Fibroblast of lung (primary cell): ENCODE measurements at places on chromosomes 3 and 15. TPM values are rescaled to one million over a fixed set of nuclear protein-coding genes. Genes with fewer than 3 reads are reported as not detected.

The GP5 gene
- under 0.01 and 0.17 TPM in 2 replicates for total RNA-seq

The PIK3CA gene
- total RNA-seq, result 24.7 and 28.9 TPM in 2 replicates

The SPINT1 gene
- under 0.01 TPM in 2 replicates for total RNA-seq

The CILP gene
- total RNA-seq, result 0.17 and 0.26 TPM in 2 replicates

The AADAC gene
- 0.17 and 0.77 TPM in 2 replicates for total RNA-seq

The PAQR9 gene
- total RNA-seq, result not detected in 2 replicates

The GOLGA8J gene
- total RNA-seq, result under 0.01 TPM in 1 of 2 replicates, not detected in the other

The CCDC39 gene
- under 0.01 TPM in 2 replicates for total RNA-seq

The UROC1 gene
- not detected in 2 replicates for total RNA-seq

The HCN4 gene
- total RNA-seq, result not detected in 2 replicates

The RBMS3 gene
- total RNA-seq, result 58.6 and 68.4 TPM in 2 replicates

The CLSTN2 gene
- total RNA-seq, result under 0.01 TPM in 2 replicates

The GOLGA6L6 gene
- total RNA-seq, result not detected in 2 replicates

The KLF13 gene
- total RNA-seq, result 28.5 and 39.6 TPM in 2 replicates

The NAA80 gene
- 2.1 and 3.8 TPM in 2 replicates for total RNA-seq

The GHRL gene
- not detected in 2 replicates for total RNA-seq

The GALNT15 gene
- total RNA-seq, result 37.7 and 47.3 TPM in 2 replicates

The NEK11 gene
- 13.0 and 14.4 TPM in 2 replicates for total RNA-seq

The HHATL gene
- not detected in 2 replicates for total RNA-seq

The ETV5 gene
- total RNA-seq, result 15.4 and 24.9 TPM in 2 replicates

The BCHE gene
- 29.0 and 34.7 TPM in 2 replicates for total RNA-seq

The PLSCR2 gene
- total RNA-seq, result 0.17 TPM in 1 of 2 replicates, not detected in the other

The FOXB1 gene
- total RNA-seq, result not detected in 2 replicates

The HMCES gene
- total RNA-seq, result 11.8 and 12.2 TPM in 2 replicates

The PLA2G4F gene
- total RNA-seq, result not detected in 2 replicates

The USP50 gene
- 0.17 TPM in 1 of 2 replicates, not detected in the other for total RNA-seq

The TMEM158 gene
- total RNA-seq, result 79.4 and 125 TPM in 2 replicates

The MESP2 gene
- total RNA-seq, result 0.77 and 0.99 TPM in 2 replicates

The IL16 gene
- total RNA-seq, result 3.1 and 5.0 TPM in 2 replicates

The TNFSF10 gene
- 1.5 and 4.3 TPM in 2 replicates for total RNA-seq

The IMPG2 gene
- total RNA-seq, result 0.33 and 0.51 TPM in 2 replicates

The AMT gene
- 0.77 and 2.6 TPM in 2 replicates for total RNA-seq
